ENCODE measurements at places on chromosomes 3 and 15. TPM values are rescaled to one million over a fixed set of nuclear protein-coding genes. Genes with fewer than 3 reads are reported as not detected.

LMOD3 gene
- not detected for total RNA-seq

CPN2 gene
- total RNA-seq, result not detected

DNA sequence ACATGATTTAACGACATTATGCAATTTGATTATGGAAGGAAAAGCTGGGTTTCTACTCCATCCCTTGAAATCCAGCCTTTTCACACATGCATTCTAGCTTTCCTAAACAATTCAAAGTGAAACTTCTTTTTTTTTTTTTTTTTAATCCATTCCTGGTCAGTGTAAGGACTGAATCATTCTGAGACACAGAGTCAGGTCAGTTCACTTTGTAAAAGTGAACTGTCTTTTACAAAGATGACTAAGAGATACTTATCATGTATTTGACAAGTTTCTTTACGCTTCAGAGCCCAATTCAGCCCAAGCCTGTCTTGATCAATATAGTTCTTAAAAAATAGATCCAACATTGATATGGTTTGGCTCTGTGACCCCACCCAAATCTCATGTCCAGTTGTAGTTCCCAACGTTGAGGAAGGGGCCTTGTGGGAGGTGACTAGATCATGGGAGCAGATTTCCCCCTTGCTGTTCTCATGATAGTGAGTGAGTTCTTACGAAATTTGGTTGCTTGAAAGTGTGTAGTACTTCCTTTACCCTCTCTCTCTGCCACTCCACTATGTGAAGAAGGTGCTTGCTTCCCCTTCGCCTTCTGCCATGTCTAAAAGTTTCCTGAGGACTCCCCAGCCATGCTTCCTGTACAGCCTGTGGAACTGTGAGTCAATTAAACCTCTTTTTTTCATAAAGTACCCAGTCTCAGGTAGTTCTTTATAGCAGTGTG, 345.6 kb upstream of the THBS1 start:
- no peak overlapping the region for H3K27ac ChIP-seq
- no peak overlapping the region for H3K4me3 ChIP-seq
- H3K27me3 ChIP-seq, result no peaks in the 10 kb centered on the region
- no peak for DNase-seq

- H3K36me3 ChIP-seq, result no peaks in the 10 kb centered on the region
- no peak for DNase-seq
- H3K27me3 ChIP-seq, result no peaks in the 10 kb centered on the region
- H3K4me1 ChIP-seq, result no peaks in the 10 kb centered on the region
- no peak overlapping the region for H3K4me3 ChIP-seq
- no peak overlapping the region for H3K27ac ChIP-seq
These were observed 52.0 kb downstream of the CEMIP start for GRCh38 chr15:80831192-80831591.

GRCh38 chr3:177596248-177596815, 399.1 kb upstream of the TBL1XR1 start:
- H3K4me3 ChIP-seq, result no peak overlapping the region
- no peaks in the 10 kb centered on the region for H3K36me3 ChIP-seq
- no peaks in the 10 kb centered on the region for H3K27me3 ChIP-seq
- H3K4me1 ChIP-seq, result peaks cover 69% of the 10 kb centered on the region
- DNase-seq, result peak; percentile 70
